Mammary epithelial cell (primary cell): ENCODE measurements at places on chromosomes 16 and 17. TPM values are rescaled to one million over a fixed set of nuclear protein-coding genes. Genes with fewer than 3 reads are reported as not detected.

- DNase-seq = no peak
These were observed 16.0 kb downstream of the CEP112 start for GRCh38 chr17:66175892-66176291.

Gene CCL8
- total RNA-seq = not detected in 2 replicates

DNA sequence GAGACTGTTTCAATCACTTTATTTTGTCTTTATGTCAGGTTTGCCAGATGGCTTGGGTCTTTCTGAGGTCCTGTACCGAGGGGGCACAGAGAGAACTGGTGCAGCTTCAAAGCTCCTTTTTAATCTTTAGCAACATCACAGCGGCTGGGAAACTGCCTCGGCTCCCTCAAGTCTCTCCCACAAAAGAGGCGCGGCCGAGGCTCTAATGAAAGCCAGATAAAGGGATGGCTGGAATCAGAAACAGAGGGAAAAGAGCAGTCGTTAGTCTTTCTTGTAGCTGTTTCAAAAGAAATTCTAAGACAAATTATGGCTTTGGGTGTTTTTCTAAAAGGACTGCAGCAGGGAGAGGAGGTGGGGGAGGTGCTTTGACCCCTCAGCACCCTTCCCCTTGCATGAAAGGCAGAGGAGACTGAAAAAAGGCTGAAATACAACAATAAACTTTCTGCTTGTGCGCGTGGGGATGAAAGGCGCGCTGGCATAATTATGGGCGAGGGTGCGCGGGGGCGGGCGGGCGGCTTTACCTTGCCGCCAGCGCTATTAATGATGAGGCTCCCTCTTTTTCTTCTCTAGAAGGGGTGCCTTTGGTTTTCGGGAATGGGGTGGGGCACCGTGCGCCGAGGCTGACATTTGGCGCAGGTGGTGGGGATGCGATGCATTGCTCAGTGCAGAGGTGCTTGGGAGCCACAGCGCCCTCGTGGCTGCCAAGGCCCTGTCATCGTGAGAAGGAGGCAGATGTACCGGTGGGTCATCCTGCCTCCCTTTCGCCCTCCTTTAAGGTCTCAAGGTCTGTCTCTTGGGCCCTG, 22.3 kb upstream of the BRD7 start:
- no peak for DNase-seq

GRCh38 chr16:75482434-75483205, 12.6 kb downstream of the CHST6 start:
- no peak for DNase-seq

- no peak for DNase-seq
These were observed 21.4 kb downstream of the BCAS3 start for GRCh38 chr17:60699090-60699489.

DNA sequence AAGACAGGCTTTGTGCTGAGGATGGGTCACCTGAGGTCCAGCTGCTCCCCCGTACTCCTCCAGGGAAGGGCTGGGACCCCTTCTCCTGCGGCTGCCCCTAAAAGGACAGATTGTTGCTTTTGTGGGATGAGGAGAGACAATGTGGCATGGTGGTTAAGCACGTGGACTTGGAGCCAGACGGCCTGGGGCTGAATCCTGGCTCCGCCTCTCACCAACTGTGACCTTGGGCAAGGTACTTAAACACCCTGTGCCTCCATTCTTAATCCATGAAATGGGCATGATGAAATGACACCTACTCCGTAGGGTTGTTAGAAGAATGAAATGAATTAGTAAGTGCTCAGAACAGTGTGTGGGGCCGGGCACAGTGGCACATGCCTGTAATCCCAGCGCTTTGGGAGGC, 39.6 kb upstream of the PLCG2 start:
- no peak for DNase-seq

- no peak for DNase-seq
These were observed 32.3 kb downstream of the CLEC16A start for GRCh38 chr16:10976634-10977033.

GRCh38 chr16:14658063-14658462, 25.3 kb downstream of the BFAR start:
- DNase-seq = peak; percentile 67

GRCh38 chr17:73798111-73798748, 154.0 kb upstream of the SDK2 start:
- peak; percentile 83 for DNase-seq

Gene NCBP3
- 21.2 TPM for total RNA-seq
